ENCODE measurements at places on chromosomes 13 and 19.
A peak's percentile ranks its signal among the peaks of the same experiment; 100 is the strongest.

DNA sequence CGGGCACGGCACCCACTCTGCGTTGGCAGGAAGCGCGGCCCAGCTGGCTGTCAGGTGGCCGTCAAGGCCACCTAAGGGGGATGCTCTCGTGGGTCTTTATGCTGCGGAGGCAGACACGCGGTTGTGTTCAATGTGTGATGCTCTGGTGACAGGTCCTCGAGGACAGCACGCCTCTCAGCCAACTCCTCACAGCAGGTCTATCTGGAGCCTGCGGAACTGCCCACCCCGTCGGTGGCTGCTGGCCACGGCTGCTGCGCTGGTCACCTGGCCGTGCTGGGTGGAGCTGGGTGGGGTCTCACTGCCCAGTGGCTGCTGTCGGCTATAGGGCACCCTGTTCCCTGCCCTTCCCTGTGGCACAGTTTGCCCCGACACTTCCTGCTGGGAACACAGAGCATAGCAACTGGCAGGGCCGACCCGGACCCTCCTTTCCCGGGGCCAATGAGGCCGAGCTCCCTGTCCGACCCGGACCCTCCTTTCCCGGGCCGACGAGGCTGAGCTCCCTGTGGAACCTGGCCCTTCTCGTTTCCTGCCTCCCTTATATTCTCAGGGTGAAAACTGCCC is 14.3 kb upstream of the F7 start:
- DNase-seq: no peak

DNA sequence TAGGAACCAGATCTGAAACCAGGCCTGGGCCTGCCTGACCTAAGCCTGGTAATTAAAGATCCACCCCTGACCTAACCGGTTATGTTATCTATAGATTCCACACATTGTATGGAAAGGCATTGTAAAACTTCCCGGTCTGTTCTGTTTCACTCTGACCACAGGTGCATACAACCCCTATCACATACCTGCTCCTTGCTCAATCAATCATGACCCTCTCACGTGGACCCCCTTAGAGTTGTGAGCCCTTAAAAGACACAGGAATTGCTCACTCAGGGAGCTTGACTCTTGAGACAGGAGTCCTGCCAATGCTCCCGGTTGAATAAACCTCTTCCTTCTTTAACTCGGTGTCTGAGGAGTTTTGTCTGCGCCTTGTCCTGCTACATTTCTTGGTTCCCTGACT is 27.3 kb upstream of the ZNF562 start:
- no peak for DNase-seq

DNA sequence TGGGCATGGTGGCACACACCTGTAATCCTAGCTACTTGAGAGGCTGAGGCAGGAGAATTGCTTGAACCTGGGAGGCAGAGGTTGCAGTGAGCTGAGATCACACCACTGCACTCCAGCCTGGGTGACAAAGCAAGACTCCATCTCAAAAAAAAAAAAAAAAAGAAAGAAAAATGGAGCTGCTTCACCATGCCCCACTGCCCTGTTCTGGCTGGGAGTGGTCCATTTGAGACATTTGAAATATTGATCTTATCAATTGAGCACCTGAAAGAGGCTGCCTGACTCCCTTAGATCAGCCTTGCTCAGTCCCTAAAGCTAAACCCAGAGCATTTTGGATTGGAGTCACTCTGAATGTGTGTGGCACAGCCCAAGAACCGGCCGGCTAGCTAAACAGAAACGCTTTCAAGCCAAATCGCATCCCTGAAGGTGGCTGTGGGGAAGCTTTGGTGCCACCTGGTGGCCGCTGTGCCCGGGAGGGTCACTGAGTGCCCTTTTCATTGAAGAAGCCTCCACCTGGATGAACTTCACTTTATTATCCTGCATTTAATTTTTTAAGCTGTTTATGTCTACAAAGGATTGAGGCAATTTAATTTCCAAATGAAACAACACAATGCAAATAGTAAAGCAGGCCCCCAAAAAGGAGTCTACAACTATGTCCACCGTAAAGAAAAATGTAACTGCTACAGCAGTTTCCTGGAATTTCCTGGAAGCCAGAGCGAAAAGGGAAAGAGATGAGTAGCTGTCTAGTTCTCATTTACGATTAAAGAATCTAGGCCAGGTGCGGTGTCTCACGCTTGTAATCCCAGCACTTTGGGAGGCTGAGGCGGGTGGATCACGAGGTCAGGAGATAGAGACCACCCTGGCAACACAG is 53.1 kb upstream of the SERPINE3 start:
- DNase-seq: peak; percentile 61

GRCh38 chr13:65529541-65529940 is 1700.6 kb downstream of the PCDH9 start:
- no peak for DNase-seq

DNA sequence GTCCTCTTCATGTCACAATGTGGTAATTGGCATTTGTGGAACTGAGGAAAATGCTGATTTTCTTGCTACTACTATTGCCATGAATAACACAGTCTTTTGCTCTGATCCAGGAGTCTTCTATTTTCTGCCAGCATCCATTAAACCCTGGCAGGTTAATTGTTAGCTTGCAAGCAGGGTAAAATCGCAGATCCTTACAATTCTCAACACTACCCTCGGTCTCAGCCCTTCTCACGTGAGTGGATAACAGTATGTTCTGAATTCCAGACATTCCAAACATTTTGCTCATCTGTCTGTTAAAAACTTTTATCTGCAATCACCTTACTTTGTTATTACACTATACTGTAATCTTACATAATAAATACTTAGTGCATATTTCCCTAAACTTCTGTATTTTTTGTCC is 251.3 kb upstream of the ATXN8OS start:
- no peak for DNase-seq

GRCh38 chr19:34411216-34411615 is 7.0 kb downstream of the PDCD2L start:
- no peak for DNase-seq

DNA sequence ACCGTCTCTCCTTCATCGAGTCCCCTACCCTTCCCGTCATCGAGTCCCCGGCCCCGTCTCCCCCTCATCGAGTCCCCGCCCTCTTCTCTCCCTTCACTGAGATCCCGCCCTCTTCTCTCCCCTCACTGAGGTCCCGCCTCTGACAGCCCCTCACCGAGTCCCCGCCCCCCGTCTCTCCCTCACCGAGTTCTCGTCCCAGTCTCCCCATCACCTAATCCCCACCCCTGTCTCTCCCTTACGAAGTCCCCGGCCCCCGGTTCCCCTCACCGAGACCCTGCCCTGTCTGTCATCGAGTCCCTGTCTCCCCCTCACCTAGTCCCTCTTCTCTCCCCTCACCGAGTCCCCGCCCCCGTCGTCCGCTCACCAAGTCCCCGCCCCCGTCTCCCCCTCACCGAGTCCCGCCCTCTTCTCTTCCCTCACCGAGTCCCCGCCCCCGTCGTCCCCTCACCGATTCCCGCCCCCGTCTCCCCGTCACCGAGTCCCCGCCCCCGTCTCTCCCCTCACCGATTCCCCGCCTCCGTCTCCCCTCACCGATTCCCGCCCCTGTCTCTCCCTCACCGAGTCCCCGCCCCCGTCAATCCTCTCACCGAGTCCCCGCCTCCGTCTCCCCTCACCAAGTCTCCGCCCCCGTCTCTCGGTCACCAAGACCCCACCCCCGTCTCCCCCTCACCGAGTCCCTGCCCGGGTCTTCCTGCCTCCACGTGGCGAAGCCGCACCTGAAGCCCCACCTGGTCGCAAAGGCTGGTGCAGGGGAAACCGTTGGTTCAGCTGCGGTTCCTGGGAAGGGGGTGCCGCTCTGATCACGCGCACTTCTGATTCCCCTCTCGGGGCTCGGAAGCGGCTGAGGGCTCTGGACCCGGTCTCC is 23.9 kb upstream of the ZNF846 start:
- DNase-seq: peak; percentile 73

DNA sequence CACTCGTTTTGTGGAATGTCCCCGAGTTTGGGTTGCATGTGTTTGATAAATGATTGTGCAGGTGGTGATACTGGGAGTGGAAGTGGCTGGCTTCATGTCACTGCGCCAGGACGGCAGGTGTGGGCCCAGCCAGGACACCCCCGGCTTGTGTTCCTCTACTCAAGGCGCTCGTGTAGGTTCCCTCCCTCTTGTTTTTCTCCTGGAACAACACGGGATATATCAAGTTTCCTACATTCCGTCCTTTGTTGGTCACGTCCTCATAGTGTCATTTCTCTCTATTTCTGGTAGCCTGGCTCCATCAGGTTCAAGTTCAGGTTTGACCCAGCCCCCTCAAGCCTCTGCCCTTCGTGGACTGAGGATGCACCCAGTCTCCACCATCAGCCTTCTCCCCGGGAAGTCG is 16.3 kb downstream of the IL17D start:
- no peak for DNase-seq

DNA sequence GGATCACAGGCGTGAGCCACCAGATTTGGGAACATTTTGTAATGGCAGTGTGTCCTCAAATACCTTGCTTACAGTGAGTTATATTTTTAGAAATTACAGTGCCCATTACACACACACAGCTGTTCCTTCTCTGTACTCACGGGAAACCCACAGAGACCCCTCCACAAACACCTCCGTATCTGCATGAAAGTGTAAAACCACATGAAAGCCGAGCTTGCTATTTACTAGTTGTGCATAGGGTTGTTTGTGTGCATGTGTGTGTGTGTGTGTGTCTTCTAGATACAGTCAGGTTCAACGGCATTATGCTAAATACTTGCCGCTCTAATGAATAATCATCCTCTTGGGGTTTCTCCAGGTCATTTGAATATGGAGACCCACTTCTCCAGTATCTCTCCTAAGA is 22.3 kb upstream of the LILRA2 start:
- DNase-seq: no peak

- no peak for DNase-seq
Measured at GRCh38 chr13:78976696-78977095, 317.7 kb upstream of the OBI1 start.

GRCh38 chr19:1396768-1397679 is 4.3 kb downstream of the GAMT start:
- no peak for DNase-seq

- DNase-seq: no peak
Measured at GRCh38 chr13:33649212-33649878, 168.6 kb upstream of the RFC3 start.

- DNase-seq: no peak
Measured at GRCh38 chr19:4064496-4065260, 2.0 kb downstream of the ZBTB7A start.

DNA sequence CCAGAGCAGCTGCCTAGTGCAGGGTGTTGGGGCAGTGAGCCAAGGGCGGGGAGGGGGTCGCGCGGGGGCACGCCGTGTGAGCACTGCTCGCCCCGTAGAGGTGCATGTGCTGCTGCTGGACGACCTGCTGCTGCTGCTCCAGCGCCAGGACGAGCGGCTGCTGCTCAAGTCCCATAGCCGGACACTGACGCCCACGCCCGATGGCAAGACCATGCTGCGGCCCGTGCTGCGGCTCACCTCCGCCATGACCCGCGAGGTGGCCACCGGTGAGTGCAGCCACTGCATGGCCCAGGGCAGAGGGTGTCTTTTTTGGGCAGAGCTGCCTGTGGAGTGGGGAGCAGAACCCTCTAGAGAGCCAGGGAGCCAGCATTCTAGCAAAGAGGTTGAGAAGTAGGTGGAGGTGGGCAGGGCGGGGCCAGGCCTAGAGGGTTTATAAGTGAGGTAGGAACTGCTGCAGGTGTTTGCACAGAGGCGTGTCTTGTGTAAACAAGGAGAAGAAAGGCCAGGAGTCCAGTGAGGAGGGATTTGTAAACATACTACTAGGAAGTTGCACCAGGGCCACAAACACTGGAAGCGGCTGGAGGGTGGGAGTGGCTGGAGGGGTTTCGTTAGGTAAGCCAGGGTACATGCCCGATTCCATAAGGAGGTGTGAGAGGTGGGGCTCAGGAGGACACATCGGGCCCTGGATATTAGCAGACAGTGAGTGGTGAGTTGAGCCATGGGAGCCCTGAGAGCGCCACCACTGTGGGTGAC is 21.3 kb downstream of the ARHGEF1 start:
- DNase-seq: no peak

DNA sequence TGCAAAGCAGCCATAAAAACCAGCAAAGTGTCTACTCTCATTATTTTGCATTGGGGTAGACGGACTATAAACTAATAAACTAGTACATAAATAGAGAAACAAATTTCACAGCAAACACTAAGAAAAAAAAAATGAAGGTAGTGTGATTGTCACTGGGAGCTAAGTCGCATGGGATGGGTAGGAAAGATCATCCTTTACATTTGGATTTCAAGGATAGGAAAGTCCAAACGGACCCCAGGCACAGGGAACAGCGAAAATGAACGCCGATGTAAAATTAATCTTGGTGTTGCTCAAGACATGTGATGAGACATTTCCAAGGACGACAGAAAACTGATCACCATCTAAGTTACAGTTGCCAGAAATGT is 690 bp upstream of the SGTA start:
- DNase-seq: no peak

DNA sequence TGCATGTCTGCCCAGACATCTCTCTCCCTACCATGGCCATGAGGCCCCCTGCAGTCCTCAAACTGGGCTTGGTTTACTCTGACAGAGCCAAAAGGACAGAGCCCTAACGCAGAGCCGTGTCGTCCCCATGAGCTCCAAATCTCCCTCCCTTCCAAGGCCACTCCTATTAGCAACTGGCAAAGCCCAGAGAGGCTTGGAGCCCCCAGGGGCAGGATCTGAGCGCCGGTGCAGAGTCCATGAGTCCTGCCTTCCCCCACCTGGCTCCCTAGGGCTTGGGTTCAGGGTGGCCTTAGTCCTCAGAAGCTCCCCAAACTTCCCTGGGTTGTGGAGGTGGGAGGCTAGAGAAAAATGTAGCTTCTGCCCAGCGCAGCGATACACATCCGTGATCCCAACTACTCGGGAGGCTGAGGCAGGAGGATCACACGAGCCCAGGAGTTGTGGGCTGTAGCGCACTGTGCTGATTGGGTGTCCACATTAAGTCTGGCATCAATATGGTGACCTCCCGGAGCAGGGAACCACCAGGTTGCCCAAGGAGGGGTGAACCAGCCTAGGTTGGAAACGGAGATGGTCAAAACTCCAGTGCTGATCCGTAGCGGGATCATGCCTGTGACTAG is 7.4 kb upstream of the PGPEP1 start:
- no peak for DNase-seq

DNA sequence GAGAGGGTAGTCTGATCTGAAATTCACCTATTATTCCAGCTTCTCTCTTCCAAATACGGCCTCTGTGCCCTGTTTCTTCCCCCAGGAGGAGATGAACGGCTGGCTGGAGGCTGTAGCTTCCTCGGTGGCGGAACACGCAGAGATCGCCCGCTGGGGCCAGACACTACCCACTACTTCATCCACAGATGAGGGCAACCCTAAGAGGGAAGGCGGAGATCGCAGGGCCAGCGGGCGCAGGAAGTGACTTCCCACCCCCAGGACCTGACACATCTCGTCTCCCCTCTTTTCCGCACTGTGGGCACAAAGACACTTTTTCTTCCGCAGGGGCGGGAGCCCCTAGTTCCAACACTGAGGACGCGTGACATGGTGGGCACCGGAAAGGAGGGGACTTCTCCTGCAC is 1.3 kb upstream of the SHKBP1 start:
- DNase-seq: no peak

GRCh38 chr13:98508685-98509084 is 68.2 kb downstream of the STK24 start:
- DNase-seq: no peak
